ENCODE measurements at places on chromosomes 3 and 15. TPM values are rescaled to one million over a fixed set of nuclear protein-coding genes. Genes with fewer than 3 reads are reported as not detected.

GRCh38 chr15:57472861-57473260, 96.6 kb downstream of the CGNL1 start:
- DNase-seq = no peak

- no peak for DNase-seq
Observed at GRCh38 chr3:42451116-42451515, 40.7 kb upstream of the LYZL4 start.

GRCh38 chr3:31724651-31725050, 191.9 kb downstream of the STT3B start:
- DNase-seq = no peak

SNTN gene
- not detected for total RNA-seq

DNA sequence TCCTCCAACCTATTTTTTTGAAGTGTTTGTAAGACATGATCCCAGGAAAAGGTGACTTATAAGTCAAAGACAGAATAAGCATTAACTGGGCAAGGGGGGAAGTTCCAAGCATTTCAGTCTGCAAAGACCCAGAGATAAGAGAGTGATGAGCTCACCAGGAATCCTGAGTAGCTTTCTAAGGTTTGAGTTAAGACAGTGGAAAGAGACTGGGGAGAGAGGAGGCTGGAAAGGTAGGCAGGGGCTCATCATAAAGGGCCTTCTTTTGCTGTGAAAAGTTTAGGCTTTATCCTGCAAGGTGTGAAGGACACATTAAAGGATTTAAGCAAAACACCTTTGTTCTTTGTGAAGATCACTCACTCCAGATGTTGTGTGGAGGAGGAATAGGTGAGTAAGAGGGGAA, 438.8 kb downstream of the CHL1 start:
- DNase-seq = no peak

DNA sequence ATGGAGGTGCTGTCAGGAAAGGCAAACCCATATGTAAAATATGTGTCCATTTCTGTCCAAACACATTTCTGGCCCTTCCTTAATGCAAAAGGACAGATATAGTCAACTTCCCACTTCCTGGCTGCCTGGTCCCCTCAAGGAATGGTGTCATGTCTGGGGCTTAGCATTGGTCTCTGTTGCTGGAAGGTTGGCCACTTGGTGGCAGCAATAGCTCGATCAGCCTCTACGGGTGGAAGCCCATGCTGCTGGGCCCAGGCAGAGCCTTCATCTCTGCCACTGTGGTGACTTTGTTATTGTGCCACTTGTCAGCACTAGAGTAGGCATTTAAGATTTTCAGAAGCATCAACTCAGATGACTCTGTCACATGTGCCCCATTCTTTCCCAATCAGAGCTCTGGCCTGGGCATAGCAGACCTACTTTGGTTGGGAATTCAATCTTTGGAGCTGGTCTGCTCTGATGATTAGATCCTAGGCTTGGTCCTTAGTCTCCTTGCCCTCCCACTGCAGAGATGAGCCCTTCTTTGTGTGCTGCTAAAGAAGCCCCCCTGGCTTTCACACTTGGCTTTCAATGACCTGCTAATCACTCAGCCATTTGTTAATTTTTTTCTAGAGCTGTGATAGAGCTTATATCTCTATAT, 51.0 kb upstream of the SPSB4 start:
- DNase-seq = peak; percentile 67

DNA sequence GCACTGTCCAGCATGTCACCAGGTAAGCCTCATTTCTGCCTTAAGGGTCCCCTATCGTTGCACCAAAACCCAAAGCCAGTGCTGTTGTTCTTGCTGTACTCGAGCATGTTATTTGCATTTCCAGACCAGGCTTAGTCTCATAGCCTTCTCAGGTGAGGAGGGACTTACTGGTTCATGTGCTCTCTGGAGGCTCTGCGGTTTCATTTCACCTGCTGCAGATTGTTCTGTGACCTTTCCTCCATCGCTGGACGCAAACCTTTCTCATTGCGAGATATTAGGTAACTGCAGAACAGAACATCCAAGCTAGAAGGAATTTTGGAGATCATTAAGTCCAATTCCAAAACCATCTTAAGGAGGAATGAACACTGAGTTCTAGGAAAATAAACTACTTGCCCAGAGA, 187.3 kb upstream of the BCL6 start:
- DNase-seq = no peak

DNA sequence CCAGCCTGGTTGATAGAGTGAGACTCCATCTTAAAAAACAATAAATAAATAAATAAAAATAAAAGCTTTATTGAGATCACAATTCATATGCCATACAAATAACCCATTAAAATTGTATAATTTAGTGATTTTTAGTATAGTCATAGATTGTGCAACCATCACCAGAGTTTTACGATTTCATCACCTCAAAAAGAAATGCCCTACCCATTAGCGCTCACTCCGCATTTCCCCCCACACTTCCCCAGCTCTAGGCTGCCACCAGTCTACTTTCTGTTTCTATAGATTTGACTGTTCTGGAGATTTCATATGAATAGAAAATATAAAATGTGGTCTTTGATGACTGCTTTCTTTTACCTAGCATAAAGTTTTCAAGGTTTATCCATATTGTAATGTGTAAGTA, 57.0 kb downstream of the ARHGEF26 start:
- DNase-seq = no peak

- no peak for DNase-seq
Observed at GRCh38 chr3:128242818-128243601, 89.7 kb downstream of the EEFSEC start.

DNA sequence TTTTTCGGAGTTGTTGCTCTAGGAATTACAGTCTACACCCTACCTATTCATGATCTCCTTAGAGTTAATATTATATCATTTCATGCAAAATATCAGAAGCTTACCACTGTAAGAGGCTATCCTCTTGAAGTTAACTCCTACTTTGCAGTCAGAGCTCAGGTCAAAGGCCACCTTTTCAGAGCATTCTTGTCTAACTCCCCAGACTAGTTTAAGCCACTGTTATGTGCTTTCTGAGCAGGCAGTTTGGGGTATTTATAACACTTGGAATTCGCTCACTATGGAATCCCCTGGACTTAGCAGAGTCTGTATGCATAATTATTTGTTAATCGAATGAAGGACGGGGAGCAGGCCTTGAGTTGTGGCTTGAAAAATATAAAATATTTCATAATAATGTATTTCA, 21.7 kb downstream of the MED12L start:
- no peak for DNase-seq

GRCh38 chr3:143476965-143477640, 357.5 kb downstream of the CHST2 start:
- DNase-seq = no peak

DNA sequence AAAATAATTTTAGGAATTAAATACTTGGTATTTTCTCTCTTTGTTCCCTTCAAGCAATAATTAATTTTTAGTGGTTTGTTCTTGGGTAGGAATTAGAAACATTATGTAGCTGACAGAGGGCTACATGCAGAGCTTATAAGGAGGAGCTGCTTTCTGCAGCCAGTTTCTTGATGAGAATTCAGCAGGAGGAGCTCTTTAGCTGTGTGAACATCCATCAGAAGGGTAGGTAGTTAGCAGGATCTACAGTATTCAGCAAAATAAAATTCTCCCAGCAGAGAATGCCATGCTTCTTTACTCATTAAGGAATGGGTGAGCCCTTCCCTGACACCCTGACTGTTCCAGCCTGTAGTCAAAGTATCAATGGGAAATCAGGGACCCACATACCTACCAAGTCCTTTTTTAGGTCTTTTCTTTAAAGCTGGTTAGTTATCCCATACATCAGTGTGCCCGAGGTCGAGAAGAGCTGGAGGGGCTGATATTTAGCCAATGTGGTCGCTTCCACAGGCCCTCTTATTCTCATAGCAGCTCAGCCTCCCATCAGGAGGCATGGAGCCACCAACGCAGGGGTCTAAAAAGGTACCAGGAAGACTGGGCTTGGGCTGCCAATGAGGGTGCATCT, 54.0 kb downstream of the KCNAB1 start:
- DNase-seq = no peak

- no peak for DNase-seq
Observed at GRCh38 chr3:180097626-180098025, 60.9 kb upstream of the PEX5L start.

DNA sequence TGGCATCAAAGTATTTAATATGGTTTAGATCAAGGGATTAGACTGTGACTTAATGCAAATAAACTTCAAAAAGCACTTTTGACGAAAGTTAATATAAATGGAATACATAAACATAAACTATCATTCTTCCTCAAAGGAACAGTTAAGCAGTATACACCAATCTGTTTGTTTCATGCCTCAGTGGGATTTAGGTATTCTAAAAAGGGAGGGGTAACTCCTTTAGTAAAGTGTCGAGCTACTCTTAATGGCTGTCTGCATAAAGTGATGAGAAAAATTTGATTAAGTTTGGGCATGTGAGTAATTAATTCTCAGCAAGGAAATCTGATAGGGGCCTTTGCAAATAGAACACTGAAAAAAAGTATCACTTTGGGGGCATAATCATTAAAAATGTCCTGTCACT, 176.9 kb downstream of the FRMD5 start:
- DNase-seq = no peak

DNA sequence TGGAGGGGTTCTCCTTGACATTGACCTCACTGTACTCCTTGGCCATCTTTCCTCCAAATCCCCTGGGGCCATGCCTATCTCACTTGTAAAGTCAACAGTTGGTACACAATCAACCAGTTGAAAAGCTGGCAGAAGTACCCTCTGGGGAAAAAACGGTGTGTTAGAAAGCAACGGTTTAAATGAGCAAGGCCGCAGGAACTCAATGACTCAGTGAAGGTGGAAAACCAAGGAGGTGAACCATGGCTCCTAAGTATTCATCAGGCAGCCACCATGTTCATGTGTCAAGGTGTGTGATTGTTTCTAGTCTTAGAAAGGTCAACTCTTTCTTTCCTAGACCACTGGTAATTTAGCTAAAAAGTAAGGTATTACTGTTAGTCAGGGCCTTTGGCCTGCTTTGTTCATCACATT, 130.9 kb upstream of the SATB1 start:
- DNase-seq = no peak

GRCh38 chr3:148958696-148959095, 32.6 kb upstream of the GYG1 start:
- DNase-seq = no peak

- DNase-seq = no peak
Observed at GRCh38 chr3:104763007-104763406, 603.7 kb upstream of the ALCAM start.

DNA sequence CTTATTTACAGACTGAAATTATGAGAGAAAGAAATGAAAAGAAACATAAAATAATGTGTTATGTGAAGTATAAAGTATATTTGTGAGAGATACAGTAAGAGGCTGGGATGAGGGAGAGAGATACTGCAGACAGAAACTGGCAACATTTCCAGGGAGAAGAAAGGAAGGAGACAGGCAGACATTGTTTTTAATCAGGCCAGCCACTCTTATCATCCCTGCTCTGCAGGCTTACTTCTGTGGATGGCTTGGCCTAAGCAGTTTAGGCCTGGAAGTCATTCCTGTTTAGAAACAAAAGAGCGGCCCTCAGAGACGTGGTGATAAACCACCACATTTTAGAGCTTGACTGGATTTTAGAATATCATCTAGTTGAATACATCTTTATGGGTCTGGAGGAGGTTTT, 12.4 kb downstream of the PCCB start:
- no peak for DNase-seq

CEP19 gene
- total RNA-seq = 3.3 TPM

GPR156 gene
- 0.20 TPM for total RNA-seq

CLSTN2 gene
- total RNA-seq = 7.1 TPM

GRCh38 chr15:29670266-29670665, 152.0 kb downstream of the TJP1 start:
- no peak for DNase-seq

- DNase-seq = no peak
Observed at GRCh38 chr3:38190481-38190881, 25.1 kb downstream of the OXSR1 start.

CHL1 gene
- total RNA-seq = 17.9 TPM

GLDN gene
- total RNA-seq = 20.7 TPM

FLNB gene
- total RNA-seq = 119 TPM

GRCh38 chr3:157275832-157276231, 115.9 kb upstream of the CCNL1 start:
- no peak for DNase-seq

IGSF11 gene
- 5.3 TPM for total RNA-seq

TF gene
- 22.7 TPM for total RNA-seq

DNA sequence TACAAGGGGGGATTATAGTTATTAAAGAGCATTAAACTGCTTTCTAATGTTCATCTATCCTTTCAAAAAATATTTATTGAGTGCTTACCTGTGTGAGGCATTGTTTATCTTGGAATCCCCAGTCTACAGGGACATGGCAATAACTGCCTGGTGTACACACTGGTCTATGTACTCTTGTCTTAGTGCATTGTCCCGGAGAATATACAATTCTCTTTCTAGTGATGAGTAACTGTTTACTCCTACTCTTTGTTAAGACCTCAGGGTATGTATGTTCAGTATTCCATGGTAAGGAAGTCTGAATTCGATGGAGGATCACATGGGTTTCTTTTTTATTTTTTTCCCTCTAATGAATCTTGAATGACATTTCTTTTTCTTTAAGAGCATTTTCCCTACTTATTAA, 772.4 kb upstream of the NR2F2 start:
- no peak for DNase-seq

DNA sequence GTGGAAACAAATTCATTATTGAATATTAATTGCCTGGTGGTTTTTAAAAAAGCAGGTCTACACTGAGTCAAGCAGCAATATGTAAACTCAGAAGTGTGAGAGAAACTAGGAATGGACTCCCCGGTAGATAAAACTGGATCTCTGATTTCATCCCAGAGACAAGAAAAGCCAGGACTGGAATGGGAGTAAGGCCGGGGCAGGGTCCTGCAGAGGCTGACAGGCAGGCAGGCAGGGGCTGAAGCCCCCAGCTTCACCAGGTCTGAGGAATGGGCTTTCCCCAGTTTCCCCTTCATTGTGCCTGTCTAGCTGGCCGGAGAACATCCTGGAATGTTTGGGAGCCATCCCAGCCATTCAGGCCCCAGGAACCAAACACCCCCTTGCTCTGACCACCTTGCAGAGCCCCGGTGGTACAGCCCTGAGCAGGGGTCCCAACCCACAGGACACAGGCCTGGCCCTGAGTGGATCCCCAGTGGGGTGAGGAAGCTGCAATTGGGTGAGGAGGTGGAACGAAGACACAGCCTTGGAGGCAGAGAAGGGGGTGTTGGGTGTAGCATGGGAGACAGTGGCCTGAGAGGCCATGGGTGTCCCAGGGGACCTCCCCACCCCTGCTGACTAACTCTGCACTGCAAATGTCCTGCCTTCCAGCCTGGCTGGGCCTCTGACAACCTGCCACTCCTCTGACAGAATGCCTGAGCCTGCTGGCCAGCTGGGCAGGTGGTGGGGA, 31.7 kb upstream of the XYLB start:
- no peak for DNase-seq

DNA sequence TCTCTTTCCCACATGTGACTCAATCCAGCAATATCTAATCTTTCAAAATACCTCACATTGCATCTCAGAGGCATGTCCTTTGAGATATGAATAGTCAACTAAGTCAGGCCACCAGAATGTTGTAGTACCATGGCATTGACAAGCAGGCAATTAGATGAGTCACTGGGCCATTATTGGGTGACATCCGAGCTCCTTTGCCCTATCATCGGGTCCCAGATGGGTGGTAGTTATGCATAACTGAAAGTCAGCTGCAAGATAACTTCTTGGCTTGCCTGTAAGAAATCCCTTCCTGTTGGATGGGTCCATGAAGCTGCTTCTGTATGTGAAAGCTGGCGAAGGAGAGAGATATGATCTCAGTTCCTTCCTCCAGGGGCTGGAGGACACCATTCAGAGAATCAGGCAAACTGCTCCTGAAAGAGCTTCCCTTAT, 32.8 kb downstream of the ARRDC4 start:
- DNase-seq = peak; percentile 21
